ENCODE measurements at places on chromosomes 16 and 17.
A peak's percentile ranks its signal among the peaks of the same experiment; 100 is the strongest.

DNA sequence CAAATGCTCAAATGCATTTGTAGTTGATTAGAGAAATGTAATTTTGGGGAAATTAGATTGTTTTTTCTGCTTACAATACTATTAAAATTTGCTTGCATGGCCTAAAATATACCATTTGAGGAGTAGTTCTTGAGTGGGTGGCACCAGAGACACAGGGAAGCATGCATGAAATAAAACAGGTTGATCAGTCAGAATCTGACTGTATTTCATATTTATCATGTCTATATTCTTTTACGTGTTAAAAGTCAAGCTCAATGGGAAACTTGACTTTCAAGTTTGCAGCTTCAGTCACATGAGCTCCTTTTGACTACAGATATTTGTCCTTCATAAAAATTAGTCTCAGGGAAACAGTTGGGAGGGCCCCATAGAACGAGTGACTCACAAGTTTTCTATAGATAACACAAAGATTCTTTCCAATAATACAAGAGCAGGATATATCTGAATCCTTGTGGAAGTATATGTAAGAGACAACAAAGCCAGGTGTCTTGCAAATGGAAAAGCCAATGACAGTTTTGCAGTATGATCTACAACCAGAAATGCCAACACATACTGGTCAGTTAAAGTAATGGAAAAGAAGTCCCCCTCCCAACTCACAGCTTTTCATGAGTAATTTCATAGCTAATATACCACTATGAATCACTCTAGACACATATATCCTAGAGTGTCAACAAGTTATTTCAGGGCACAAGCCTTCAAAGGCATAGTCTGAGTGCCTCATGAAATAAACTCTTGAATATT is 42.2 kb upstream of the CORO6 start:
- no peak for DNase-seq

DNA sequence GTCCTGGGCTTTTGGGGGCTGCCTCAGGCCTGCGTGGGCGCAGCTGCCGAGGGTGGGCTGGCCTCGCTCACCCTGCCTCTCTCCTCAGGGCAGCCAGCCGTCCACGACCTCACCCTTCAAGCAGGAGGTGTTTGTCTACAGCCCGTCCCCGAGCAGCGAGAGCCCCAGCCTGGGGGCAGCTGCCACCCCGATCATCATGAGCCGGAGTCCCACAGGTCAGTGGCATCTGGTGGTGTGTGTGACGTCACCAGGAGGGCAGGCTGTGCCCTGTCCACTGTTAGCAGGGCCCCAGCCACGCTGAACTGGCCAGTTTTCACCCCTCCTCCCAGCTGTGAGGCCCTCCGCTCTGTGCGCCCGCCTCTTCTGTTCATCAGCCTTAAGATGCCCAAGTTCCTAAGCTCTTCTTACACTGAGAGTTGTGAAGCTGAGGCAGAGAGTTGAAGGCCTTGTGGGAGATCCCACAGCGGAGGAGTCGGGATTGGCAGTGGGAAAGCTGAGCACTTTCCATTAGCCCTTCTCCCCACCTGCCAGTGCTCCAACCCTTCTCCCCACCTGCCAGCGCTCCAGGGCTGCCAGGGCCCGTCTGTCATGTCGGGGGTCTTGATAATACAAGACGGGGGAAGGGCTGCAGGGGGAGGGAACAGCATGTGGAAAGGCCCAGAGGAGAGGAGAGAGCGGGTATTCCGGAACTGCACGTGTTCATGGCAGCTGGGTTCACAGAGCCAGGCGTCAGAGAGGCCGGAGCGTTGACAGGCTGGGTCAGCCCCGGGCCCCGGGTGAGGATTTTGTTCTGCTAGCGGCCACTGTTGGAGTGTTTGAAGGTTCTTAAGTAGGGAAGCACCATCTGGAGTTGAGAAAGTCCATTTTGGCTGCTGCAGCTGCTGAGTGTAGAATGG is 36.3 kb downstream of the OR1D5 start:
- DNase-seq = no peak

DNA sequence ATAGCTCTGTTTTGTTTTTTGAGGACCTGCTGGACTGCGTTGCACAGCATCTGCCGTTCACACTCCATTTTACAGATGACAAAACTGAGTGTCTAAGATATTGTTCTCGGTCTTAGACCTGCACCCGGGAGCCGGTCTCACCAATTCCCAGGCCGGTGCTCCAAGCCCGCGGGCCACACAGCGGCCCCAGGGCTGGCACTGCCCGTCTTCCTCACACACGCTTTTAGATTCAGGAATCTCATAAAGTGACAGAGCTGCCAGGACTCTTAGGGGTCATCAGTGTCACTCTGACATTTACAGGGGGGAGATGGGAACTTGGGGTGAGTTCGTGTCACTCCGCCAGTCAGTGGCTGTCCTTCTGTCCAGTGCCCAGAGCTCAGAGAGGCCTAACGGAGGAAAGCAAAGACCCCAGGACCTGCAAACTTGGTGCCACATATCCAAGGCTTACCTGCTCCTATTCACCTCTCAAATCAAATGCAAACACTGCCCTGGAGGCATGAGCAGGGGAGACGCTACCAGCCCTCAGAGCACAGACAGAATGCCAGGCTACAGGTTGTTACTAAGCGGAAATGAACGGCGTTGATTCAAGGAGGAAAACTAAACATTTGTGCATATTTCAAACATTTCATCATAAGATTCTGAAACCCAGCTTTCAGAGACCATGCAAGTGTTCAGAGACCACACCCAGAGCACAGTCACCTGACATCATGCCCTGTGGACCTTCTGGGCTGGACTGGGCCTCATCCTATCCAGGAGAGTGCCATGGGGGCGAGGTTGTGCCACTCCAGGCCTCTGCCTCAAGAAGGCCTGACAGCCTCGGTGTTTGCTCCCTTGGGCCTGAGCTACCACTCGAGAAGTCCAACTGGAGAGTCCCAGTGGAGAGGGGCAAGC is 29.5 kb downstream of the TNFRSF13B start:
- DNase-seq = no peak

DNA sequence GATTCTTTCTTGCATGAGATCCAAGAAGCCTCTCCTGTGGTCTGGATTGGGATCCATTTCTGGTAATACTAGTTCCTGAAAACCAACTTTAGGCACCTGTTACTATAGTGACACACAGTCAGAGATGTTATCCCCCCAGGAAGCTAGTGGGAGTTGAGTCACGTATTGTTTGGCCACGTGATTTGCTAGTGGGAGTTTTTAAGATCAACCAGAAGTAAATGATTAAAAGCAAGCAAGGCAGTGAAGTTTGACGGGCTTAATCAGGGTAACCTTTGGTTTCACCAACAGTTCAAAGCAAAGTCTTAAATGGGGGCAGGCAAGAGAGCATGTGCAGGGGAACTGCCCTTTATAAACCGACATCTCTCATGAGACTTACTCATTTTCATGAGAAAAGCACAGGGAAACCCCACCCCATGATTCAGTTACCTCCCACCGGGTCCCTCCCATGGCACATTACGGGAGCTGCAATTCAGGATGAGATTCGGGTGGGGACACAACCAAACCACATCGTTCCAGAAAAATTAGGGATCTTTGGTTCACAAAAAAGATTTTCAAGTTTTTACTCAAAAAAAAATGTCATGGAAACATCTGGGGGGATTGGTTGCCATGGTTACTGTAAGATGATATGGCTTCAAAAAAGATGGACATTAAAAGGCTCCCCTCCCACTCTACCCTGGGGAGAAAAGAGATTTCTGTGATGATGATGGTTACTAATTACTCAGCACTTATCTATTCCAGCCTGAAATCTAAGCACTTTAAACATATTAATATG is 483.1 kb upstream of the ERCC4 start:
- peak; percentile 11 for DNase-seq

- DNase-seq = no peak
These were observed 3.5 kb upstream of the ADGRG3 start for GRCh38 chr16:57664662-57665025.

All from astrocyte of the cerebellum (primary cell).